ENCODE measurements at places on chromosomes 2 and 18. TPM values are rescaled to one million over a fixed set of nuclear protein-coding genes. Genes with fewer than 3 reads are reported as not detected.

Gene FBXO15
- total RNA-seq: 9.3 TPM

Gene IL1F10
- not detected for total RNA-seq

GRCh38 chr2:170276056-170276455, 98.1 kb downstream of the MYO3B start:
- DNase-seq: no peak

Gene AMER3
- 25.7 TPM for total RNA-seq

GRCh38 chr2:223532161-223532560, 70.0 kb downstream of the SCG2 start:
- DNase-seq: no peak
